Trophoblast cell (in vitro differentiated cells and primary cell): ENCODE measurements at places on chromosomes 4 and X.

GRCh38 chr4:28772066-28772465 lies 1911.4 kb downstream of the STIM2 start:
- H3K4me1 ChIP-seq: no peaks in the 10 kb centered on the region
- no peaks in the 10 kb centered on the region for H3K36me3 ChIP-seq
- H3K27me3 ChIP-seq: no peaks in the 10 kb centered on the region
- no peak for DNase-seq
- no peak overlapping the region for H3K4me3 ChIP-seq

DNA sequence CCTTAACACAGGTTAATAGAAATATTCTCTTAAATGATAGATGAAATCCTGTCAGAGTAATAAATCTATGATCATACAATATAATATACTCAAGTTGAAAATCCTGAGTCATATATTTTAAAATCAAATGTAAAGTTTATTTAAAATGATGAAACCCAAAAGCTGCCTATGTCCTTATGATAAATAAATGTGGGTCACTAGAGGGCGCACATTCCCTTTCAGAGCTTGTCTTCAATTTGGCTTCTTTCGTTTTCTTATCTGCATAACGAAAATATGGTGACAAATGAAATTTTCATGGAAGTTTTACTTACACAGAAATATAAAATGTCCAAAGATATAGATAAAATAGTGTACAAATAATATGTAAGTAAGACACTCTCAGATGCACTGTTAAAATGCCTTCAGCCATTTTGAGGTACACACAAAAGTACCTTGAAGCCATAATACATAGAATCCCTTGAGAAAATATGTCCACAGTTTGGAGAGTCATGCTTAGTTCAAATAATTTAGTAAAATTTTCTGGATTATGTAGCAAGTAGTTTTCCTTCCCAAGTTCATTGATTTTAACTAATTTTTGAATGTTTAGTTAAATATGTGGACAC lies 680.4 kb downstream of the DMD start:
- H3K27me3 ChIP-seq: no peaks in the 10 kb centered on the region
- peak; percentile 0 for DNase-seq
- no peak overlapping the region for H3K4me3 ChIP-seq
- no peaks in the 10 kb centered on the region for H3K4me1 ChIP-seq
- no peaks in the 10 kb centered on the region for H3K36me3 ChIP-seq
- H3K27ac ChIP-seq: no peak overlapping the region

- peak overlapping the region; percentile 64 for H3K27ac ChIP-seq
- no peaks in the 10 kb centered on the region for H3K4me1 ChIP-seq
- DNase-seq: no peak
- H3K4me3 ChIP-seq: no peak overlapping the region
- H3K36me3 ChIP-seq: no peaks in the 10 kb centered on the region
Measured at GRCh38 chr4:104966349-104967033, 180.2 kb upstream of the TET2 start.

- H3K27ac ChIP-seq: no peak overlapping the region
- no peaks in the 10 kb centered on the region for H3K36me3 ChIP-seq
- no peaks in the 10 kb centered on the region for H3K27me3 ChIP-seq
- no peak for DNase-seq
- no peak overlapping the region for H3K4me3 ChIP-seq
Measured at GRCh38 chrX:116276261-116276660, 105.7 kb downstream of the AGTR2 start.

DNA sequence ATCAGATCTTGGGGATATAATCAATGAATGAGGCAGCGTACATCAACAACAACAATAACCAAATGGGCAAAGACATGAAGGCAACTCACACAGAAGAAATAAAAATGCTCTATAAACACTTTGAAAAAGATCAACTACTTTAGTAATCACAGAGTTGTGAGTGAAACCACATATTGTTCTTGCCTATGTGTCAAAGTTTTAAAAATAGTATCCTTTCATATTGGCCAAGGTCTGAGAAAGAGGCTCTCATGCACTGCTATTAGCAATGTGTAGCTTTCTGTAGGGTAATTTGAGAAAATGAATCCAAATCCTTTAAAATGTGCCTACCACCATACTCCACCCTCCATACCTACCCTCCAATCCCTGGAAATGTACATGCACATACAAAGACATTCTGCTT lies 25.0 kb downstream of the COQ2 start:
- no peaks in the 10 kb centered on the region for H3K27me3 ChIP-seq
- no peak overlapping the region for H3K4me3 ChIP-seq
- no peak for DNase-seq
- H3K27ac ChIP-seq: no peak overlapping the region
- peaks cover 5% of the 10 kb centered on the region for H3K36me3 ChIP-seq

DNA sequence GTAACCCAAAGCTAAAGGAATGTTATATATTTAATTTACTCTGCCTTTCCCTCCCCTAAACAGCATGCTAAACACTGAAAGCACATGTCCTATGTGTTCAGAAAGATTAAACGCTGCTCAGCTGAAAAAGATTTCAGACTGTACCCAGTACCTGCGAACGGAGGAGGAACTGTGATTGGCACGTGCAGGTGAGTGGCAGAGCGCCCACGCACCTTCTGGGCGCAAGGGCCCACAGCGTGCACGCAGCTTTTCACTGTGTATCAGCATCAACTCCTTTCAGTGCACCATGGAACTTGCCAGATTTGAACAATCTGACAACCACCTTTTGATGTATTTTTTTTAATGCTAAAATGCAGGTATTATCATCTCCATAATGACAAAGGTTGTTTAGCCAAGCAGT lies 87.7 kb downstream of the RFC1 start:
- no peak for DNase-seq
- no peak overlapping the region for H3K4me3 ChIP-seq
- H3K27me3 ChIP-seq: no peaks in the 10 kb centered on the region
- peaks cover 4% of the 10 kb centered on the region for H3K36me3 ChIP-seq

DNA sequence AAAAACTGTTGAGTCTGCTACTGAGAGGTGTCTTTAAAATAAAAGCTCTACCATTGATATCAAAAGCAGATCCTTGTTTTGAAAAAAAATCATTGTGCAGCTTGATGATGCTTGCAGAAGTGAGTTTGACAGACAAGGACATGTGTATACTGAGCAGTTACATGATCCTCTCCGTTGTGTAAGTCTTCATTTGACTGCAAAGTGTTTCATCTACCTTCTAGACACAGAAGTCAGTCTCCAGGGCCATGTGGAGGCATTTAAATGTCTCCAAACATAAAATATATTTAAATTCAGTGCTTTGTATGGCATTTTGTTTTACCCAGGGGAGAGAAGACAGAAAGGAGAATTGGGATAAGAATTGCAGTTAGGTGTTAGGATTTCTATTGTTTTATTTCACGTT lies 107.8 kb upstream of the MYOZ2 start:
- H3K27ac ChIP-seq: no peak overlapping the region
- no peaks in the 10 kb centered on the region for H3K4me1 ChIP-seq
- no peaks in the 10 kb centered on the region for H3K27me3 ChIP-seq
- peaks cover 17% of the 10 kb centered on the region for H3K36me3 ChIP-seq

- H3K27ac ChIP-seq: no peak overlapping the region
- no peaks in the 10 kb centered on the region for H3K27me3 ChIP-seq
- peak; percentile 3 for DNase-seq
- no peaks in the 10 kb centered on the region for H3K4me1 ChIP-seq
- H3K36me3 ChIP-seq: peaks cover 6% of the 10 kb centered on the region
Measured at GRCh38 chrX:47030339-47030738, 47.9 kb upstream of the RGN start.

DNA sequence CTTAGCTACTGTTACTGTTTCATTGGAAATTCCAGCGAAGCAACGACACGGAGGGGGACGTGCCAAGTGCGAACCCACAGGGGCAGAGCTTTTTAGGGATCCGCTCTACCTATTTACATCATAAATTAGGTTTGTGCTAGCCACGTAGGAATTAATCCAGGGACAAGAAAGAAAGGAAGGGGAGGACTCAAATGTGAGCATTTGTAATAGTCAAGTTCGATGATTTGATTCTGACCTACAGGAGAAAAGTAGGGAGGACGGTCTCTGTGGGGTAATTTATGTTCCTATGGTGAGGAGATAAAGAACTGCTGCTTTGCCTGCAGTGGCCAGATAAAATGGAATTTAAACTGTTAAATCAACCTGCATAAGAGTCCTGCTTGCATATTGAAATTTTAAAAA lies 1.7 kb downstream of the INTS6L start:
- peak overlapping the region; percentile 79 for H3K27ac ChIP-seq
- no peaks in the 10 kb centered on the region for H3K4me1 ChIP-seq
- DNase-seq: no peak
